ENCODE measurements at places on chromosomes 3 and 15. TPM values are rescaled to one million over a fixed set of nuclear protein-coding genes. Genes with fewer than 3 reads are reported as not detected.

- no peak for DNase-seq
These were observed 1.6 kb downstream of the GABPB1 start for GRCh38 chr15:50353251-50353974.

- no peak for DNase-seq
These were observed 2.3 kb upstream of the CLK3 start for GRCh38 chr15:74613089-74613952.

DNA sequence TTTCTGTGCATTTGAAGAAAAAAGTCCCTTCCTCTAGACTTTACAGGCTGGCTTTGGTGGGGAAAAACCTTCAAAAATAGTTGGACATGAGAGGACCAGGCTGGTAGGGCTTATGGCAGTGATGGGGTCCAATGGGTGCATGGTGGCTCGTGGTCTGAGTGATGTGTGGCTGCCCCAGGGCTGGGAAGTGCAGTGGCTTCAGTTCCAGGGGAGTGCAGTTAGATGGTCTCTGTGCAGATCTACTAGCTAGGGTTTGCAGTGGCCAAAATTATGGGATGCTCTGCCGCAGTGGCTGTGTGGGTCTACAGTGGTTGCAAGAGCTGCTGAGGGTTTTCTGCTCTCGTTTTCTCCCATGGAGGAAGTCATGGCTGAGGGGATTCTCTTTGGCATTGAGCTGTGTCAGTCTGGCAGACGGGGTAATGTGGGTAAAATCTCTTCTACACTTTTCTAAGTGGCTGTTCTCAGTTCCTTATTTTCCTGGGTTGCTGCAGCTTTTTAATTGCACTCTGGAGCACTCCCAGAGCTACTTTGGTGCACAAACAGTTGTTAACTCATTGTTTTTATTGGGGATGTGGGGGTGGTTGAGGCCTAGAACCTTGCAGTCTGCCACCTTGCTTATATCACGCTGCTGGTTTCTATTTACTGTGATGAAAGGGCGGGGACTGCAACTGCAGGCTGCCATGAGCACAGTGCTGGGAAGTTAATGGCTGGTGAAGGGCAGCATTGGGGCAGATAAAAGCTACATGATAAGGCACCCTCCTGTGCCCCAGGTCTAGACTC is 1324.6 kb downstream of the NSUN3 start:
- no peak for DNase-seq

DNA sequence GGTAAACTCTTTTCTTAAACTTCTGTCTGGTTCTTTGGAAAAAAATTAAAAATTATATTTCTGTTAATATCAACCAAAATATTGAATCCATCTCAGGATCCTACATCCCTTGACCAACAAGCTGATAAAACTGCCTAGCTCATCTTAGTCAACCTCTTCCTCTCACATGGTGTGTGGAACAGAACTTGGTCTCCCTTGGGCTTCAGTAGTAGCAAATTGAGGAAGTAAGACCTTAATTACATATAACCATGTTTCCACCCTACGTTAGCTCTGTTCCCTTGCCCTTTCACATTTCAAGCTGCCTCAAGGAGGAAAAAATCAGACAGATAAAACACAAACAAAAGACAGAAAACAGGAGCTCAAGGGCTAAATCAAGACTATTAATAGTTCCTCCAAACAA is 116.4 kb downstream of the GREM1 start:
- DNase-seq, result no peak

DNA sequence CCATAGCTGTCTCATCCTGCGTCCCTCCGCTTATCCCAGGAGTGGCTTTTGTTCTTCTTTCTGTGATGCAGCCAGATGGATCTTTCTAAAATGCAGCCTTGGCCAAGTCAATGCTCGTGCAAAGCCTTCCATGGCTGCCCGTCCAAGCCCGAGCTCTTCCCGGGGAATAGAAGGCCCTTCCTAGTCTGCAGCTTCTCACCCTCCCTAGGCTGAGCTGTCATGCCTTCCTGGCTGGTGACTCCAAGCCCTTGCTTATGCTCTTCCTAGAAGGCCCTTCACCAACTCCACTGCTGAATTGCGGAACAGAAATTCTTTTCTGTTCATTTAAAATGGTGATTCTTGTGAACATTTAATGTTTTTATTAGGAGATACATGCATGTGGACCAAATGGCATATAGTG is 95.9 kb downstream of the SMAD6 start:
- DNase-seq, result no peak

ZKSCAN7 gene
- 4.5 TPM for total RNA-seq

GRCh38 chr15:73273181-73274002 is 95.4 kb downstream of the HCN4 start:
- peak; percentile 31 for DNase-seq

DNA sequence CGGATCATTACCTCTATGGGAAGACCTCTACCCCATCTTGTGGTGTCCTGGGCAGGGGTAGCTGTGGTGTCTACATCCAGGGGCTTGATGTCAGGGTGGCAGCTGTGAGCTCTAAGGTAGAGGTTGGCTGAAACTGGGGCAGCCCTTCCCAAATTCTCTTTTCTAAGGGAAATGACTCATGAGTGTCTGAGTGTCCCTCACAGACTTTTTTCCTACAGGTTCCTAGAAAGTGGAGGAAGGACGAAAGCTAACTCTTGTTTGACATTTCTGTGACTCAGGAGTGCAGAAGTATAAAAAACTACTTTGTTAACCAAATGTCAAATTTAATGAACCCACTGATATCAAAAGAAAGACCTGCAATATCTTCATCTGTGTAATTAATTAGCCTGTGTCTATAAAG is 481.5 kb downstream of the PDCD6IP start:
- DNase-seq, result no peak

- DNase-seq, result no peak
These were observed 88.6 kb upstream of the HERC1 start for GRCh38 chr15:63922261-63922904.

SYNPR gene
- total RNA-seq, result not detected

CDC25A gene
- total RNA-seq, result 55.7 TPM

DNA sequence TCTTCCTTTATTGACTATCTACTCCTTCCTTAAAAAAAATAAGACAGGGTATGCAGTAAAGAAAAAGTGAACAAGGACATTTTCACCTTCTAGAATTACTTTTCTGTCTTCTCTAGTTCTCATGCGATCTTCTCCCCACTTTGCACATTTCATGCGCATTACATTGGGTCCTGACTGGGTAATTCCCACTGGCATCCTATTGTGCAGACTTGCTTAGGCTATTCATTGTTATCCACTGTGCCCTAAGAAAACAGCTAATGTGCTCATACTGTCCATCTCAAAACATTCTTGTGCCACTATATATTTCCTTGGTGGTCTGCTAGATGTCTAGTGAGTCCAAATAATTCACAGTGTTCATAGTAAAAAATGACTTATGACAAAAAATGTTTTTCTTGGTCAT is 447.4 kb upstream of the ROBO1 start:
- no peak for DNase-seq

- no peak for DNase-seq
These were observed 76.8 kb downstream of the EPHB1 start for GRCh38 chr3:134871818-134872217.

RBMS3 gene
- 1.6 TPM for total RNA-seq

DNA sequence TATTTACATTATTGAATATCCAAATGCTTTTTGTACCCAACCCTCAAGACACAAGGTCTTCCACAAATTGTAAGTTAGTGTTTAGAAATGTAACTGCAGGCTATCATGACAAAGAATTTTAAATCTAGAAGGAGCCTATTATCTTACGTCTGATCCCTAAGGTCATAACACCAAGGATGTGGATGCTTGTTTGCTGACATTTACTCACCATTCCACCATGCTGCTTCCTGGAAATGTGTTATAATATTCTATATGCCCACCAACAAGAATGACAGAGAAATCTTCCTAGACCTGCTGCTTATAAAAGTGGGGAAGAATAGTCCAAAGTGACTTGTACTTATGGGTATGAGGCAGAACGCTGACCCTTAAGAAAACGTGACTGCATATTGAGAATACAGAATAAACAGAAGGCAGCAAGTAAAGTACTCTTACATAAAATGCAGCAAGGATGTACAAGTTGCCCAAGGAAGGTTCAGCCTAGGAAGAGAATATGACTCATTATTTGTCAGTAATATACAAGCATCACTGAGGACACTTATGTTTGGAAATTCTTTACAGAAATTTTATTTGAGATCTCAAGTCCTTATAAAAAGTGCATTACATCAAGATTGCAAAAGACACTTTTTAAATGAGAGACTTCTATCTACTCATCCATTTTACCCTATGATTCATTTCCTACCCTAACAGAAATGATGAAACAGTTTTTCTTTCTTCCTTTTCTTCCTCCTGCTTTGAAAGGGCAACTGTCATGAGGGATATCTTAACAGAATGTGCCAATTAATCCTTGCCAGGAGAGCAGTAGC is 59.6 kb downstream of the ESYT3 start:
- no peak for DNase-seq

- no peak for DNase-seq
These were observed 167.9 kb downstream of the DCLK3 start for GRCh38 chr3:36596419-36596818.

GRCh38 chr3:156429125-156429524 is 125.8 kb downstream of the SSR3 start:
- no peak for DNase-seq

GOLGA6A gene
- total RNA-seq, result not detected

GRCh38 chr3:37218206-37218605 is 43.8 kb upstream of the LRRFIP2 start:
- no peak for DNase-seq

- DNase-seq, result no peak
These were observed 136.1 kb upstream of the CNTN4 start for GRCh38 chr3:1962396-1963088.

GRCh38 chr3:64293121-64293520 is 67.9 kb upstream of the PRICKLE2 start:
- DNase-seq, result no peak

DNA sequence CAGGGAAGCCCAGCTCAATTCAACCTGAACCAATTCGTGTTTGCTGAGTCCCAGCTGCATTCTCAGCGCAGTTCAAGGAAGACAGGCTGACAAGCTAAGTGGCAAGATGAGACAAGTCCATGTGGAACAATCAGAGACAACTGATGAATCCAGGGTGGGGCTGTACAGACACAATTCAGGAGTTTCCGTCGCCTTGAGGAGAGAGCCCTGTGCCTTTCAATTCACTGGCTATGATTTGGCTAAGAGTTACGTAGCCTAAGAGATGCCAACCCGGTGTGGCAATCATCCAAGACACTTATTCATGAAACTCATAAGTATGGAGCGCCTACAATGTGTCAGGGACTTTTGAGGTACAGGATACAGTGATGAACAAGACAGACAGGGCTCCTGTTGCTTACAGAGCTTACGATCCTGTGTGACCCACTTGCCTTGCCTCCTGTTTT is 15.5 kb upstream of the ZBED2 start:
- no peak for DNase-seq

DNA sequence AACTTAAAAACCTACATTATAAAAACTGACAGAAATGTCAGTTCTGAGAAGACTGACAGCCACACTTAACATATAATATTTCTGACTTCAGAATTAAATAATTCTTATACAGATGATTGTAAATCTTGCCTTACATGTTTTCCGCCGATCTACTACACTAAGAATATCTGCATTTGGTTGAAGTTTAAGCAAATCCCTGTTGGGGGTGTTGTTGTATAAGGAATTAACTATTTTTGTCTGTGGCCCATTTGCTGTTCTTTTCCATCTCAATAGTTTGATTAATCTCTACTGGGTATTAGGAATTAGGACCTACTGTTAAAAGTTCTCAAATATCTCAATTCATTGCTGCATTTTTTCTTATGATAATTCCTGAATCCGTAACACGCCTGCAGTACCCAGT is 838.3 kb upstream of the ROBO1 start:
- no peak for DNase-seq

All from activated naive CD8-positive, alpha-beta T cell treated with anti-CD3 and anti-CD28 coated beads for 36 hours (primary cell).